ENCODE measurements at places on chromosomes 11 and 22.

DNA sequence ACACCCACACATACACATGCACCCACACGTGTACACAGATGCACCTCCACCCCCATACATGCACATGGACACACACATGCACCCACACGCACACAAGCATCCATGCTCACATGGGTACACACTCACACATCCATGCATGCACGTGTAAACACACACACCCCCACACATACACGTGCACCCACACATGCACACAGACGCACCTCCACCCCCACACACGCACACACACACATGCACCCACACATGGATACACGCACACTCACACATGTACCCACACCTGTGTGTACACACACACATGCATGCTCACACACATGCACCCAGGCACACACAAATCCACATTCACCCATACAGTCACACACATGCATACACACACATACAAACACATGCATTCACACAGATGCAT is 24.5 kb downstream of the CDPF1 start:
- no peak for DNase-seq

DNA sequence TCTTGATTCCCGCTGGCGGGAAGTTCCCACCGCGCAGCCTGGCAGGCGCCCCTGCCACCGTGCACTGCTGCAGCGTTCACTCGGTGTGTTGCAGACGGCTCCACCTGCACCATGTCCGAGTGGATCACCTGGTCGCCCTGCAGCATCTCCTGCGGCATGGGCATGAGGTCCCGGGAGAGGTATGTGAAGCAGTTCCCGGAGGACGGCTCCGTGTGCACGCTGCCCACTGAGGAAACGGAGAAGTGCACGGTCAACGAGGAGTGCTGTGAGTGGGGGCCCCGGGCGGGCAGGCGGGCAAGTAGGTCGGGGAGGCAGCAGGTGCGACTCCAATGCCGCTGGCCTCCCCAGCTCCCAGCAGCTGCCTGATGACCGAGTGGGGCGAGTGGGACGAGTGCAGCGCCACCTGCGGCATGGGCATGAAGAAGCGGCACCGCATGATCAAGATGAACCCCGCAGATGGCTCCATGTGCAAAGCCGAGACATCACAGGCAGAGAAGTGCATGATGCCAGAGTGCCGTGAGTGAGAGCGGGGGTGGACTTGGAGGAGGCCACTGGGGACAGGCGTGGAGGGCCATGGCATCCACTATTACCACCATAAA is 99.7 kb downstream of the RRAS2 start:
- no peak for DNase-seq

GRCh38 chr11:69657911-69658625 is 17.1 kb downstream of the LTO1 start:
- no peak for DNase-seq

DNA sequence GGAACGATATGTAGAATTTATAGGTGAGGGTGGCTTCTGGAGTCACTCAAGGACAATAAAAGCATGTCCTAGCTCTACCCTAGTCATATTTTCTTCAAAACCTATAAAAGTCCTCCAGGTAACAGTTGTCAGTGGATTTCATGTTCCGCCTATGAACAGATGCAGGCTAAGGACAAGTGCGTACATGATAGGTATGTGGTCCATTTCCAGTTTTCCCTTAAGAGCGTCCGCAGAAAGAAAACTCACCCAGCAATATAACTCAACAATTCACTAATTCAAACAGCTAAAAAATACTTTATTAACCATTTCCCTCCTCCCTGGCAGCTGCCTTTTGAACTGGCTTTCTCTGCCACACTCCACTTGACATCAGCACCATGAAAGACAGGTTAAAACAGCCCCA is 50.2 kb upstream of the CCDC34 start:
- no peak for DNase-seq

DNA sequence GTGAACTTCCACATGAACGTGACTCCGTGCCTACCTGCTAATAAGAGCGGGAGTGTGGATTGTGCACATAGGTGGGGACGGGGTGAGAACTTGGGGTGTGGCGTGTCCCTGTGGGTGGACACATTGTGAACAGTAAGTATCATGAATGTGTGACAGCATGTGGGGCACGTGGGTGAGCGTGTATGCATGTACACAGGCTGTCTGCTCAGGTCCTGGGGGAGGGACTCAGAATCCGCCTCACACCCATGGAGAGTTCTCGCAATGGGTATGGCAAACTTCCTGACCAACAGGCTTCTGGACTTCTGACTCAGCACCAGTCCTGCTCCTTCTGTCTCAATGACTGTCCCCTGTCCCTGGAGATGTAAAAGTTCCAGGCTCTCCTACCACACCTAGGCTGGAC is 222.9 kb downstream of the ST3GAL4 start:
- no peak for DNase-seq

- no peak for DNase-seq
Observed at GRCh38 chr11:67496113-67496512, 9.1 kb downstream of the PITPNM1 start.

- no peak for DNase-seq
Observed at GRCh38 chr11:12148882-12149281, 38.5 kb downstream of the MICAL2 start.

- no peak for DNase-seq
Observed at GRCh38 chr11:130103296-130103814, 33.7 kb downstream of the APLP2 start.

- no peak for DNase-seq
Observed at GRCh38 chr11:79413268-79413667, 27.6 kb downstream of the TENM4 start.

DNA sequence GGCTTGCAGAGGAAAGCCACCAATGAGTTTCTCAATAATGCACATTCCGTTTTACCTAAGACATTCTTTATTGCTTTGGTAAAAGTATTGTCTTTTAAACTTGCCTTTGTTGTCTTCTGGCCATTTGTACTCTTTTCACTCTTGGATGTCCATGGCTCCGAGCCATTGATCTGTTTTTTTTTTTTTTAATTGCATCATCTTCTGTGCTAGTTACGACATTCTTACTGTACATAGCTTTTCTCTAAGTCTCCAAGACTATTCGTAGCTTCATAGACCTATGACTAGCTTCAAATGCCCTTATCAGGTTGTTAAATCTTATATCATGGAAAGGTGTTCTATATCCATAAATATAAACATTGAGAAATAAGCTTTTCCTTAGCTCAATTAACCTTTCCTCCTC is 1522.6 kb downstream of the FAM181B start:
- DNase-seq: no peak

DNA sequence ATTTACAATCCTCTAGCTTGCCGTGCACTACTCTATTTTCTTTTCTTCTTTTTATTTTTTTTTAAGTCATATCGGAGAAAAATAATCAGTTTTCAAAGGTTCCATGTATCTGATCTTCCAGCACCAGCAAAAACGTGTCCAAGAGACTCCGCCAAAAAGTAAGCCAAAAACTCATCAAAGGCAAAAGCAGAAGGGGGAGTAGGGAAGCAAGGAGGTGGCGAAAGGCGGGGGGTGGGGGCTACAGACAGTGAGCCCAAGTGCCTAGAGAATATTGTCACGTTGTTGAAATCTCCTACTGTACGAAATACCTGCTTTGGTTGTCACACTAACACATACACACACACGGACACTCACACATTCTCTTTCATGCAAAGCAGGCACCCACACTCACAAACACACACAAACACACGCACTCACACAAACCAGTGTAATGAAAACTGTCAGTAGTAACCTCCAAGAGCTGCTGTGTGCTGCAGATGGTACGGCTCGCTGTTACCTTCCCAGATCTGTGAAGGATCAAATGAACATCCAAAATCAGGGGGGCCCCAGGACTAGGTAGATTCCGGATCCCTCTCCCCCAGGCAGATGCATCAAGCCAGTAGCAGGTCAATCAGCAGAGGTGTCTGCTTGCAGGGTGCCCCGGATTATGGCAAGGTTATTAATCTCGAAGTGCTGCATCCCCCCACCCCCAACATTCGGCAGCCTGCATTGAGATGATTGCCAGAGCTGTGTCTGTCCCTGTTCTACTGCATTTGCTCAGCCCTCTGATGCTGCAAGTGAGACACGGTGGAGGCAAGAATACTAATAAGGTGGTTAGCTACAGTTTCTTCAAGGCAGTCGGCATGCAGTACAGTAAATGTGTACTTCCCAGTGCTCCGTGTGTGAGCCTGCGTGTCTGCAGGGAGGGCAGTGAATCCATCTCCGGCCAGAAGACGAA is at the start of gene LRRC4C:
Gene LRRC4C (minus strand): TSS at position 188 of the 937 bp plus-strand sequence.
- no peak for DNase-seq

DNA sequence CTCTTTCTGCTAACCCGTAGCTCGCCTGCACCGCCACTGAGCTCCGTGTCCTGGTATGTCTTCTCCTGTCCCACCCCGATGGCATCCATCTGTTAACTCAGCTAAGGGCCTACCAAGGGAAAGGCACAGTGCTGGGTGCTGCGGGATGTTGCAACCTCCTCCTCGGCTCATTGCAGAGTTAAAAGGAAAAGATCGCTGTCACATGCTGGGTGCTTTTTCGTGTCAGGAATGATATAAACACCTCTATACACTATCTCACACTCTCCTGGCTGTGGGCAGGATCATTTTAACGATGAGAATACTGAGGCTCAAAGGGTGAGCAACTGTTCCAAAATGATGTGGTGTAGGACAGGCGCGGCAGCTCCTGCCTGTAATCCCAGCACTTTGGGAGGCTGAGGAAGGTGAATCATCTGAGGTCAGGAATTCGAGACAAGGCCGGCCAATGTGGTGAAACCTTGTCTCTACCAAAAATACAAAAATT is 10.1 kb downstream of the TXN2 start:
- DNase-seq: no peak

DNA sequence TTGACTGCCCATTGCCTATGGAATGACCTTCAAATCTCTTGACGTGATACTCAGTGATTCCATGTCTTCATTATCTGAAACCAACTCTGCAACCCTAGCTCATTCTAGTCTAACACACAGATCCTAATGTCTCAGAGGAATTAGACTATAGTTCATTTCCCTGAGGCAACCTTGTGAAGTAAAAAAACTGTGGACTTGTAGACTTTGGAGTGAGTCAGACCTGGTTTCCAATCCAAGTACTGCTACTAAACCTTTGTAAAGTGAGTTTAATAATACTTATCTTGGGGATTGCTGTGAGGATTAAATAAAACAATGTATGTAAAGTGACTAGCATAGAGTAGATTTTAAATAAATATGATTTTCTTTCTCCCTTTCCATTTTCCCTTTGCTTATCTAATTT is 226.1 kb downstream of the BLID start:
- no peak for DNase-seq

- no peak for DNase-seq
Observed at GRCh38 chr22:49735901-49736421, 91.7 kb downstream of the BRD1 start.

DNA sequence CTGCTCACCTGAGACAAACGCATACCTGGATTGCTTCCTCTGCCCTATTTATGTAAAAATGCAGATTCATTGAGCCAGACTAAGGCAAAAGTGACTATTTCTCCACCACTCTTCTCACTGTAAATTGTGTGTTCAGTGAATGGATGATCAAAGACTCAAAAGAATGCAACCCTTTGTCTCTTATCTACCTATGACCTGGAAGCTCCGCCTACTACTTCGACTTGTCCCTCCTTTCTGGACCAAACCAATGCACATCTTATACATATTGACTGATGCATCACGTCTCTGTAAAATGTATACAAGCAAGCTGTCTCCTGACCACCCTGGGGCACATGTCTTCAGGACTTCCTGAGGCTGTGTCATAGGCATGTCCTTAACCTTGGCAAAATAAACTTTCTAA is 418.0 kb upstream of the SYN3 start:
- DNase-seq: no peak

DNA sequence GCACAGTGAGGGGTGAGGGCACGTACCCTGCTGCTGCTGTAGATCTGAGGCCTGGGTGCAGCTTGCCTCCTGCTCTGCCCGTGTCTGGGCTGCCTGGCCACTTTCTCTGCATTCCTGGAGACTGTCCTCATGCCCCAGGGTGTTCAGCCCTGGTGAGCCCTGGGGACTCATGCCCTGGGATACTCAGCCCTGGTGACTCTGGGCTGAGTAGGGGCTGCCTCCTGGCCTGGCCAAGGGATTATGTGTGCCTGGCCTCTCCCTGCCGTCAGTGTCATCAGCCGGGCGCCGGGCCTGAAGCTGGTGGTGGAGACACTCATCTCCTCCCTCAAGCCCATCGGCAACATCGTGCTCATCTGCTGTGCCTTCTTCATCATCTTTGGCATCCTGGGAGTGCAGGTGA is 94.7 kb downstream of the CACNA1I start:
- no peak for DNase-seq

- DNase-seq: no peak
Observed at GRCh38 chr11:121932646-121933185, 183.3 kb downstream of the BLID start.

DNA sequence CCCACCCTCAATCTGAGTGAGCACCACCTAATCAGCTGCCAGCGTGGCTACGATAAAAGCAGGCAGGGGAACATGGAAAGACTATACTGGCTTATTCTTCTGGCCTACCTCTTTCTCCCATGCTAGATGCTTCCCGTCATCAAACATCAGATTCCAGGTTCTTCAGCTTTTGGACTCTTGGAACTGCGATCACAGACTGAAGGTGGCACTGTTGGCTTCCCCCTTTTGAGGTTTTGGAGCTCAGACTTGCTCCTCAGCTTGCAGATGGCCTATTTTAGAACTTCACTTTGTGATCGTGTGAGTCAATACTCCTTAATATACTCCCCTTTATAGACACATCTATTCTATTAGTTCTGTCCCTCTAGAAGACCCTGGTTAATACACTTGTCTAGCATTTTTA is 543.7 kb upstream of the RAG2 start:
- no peak for DNase-seq

DNA sequence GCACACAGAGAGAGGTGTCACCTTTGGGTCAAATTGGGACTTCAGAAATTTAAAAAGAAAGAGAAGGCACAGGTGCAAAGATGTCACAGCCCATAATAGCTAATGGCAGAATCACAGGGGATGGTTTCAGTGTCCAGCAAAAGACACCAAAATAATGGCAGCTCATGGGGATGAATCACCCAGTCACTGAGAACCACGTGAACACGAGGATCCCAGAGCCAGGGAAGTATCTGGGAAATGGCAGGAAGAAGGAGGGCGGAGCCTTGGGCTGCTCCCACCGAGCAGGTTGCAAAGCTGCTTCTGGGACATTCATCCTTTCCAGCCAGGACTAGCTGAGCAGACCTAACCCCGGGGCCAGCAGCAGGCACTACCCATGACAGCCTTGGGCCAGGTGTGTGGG is 45.6 kb downstream of the TRMU start:
- DNase-seq: no peak

DNA sequence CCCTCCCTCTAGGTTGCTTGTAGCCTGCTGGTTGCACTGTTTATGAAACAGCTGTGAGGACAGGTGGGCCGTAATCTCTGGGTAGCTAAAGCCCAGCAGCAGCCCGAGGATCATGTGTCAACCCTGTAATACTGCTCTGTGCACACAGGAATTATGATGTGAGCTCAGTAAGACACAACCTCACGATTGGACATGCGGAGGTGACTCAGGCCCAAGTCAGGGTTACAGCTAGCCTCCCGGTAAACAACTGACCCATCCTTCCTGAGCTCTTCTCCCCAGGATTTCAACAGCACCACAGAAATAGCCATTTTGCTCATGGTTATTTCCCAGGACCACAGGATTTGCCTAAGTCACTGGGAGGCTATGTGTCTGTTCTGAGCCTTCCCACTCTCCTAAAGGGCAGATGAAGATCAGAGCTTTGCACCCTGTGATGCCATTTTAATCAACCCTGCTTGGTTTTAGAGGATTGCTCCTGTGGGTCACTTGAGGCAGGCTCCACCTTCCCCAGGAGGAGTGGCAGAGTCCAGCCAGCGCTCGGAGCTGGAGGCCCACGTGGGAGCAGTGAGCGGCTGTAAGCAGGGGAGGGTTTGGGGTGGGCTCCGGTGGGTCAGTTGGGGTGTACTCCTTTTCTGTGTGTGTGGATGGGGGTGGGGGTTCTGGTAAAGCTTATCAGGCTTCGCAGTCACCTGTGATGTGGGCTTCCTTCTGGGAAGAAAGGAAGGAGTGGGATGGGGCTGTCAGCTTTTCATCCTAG is at the start of gene AMPD3:
Gene AMPD3 (plus strand): TSS at position 387 of the 754 bp plus-strand sequence. CDS start 6,256 bp downstream, outside the sequence.
- DNase-seq: no peak

All from NCI-H2107 (cell line).